Tibial nerve (tissue), 4 donors: ENCODE measurements at places on chromosomes 13 and 19.
A peak's percentile ranks its signal among the peaks of the same experiment; 100 is the strongest.

DNA sequence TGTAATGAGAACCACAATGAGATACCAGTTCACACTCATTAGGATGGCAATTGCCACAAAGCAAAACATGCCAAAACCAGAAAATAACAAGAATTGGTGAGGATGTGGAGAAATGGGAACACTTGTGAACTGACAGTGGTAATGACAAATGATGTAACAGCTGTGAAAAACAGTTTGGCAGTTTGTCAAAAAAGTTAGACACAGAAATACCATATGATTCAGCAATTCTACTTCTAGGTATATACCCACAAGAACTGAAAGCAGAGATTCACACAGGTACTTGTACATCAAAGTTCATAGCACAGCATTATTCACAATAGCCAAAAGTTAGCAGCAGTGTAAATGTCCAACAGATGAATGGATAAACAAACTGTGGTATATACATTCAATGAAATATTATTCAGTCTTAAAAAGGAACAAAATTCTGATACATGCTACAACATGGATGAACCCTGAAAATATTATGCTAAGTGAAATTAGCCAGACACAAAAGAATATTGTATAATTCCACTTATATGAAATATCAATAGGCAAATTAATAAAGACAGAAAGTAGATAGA lies 96.5 kb downstream of the UGGT2 start:
- H3K27me3 ChIP-seq: no peaks in the 10 kb centered on the region
- H3K36me3 ChIP-seq: no peaks in the 10 kb centered on the region
- no peak overlapping the region for H3K27ac ChIP-seq
- no peak overlapping the region for H3K4me3 ChIP-seq

DNA sequence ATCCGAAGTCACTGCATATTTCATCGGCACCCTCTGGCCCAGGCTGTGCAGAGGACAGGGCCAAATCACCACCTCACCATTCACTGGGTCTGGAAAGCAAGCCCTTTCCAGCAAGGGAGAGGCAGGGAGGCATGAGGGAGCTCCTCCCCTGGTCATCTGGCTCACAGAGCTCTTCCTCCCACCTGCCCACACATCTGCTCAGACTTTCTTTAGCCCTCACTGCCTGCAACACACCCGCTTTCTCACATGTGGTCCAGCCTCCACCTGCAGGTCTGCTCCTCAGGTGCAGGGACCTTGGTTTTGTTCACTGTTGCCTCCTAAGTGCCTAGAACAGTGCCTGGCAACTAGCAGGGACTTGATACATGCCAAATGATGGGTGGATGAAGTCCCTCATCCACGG lies 21.0 kb upstream of the SLC35E1 start:
- H3K36me3 ChIP-seq: no peaks in the 10 kb centered on the region
- DNase-seq: no peak
- H3K4me1 ChIP-seq: peaks cover 85% of the 10 kb centered on the region
- no peak overlapping the region for H3K4me3 ChIP-seq
- H3K27me3 ChIP-seq: no peaks in the 10 kb centered on the region
- no peak overlapping the region for H3K27ac ChIP-seq

- DNase-seq: no peak
- no peak overlapping the region for H3K27ac ChIP-seq
- H3K4me1 ChIP-seq: no peaks in the 10 kb centered on the region
- no peaks in the 10 kb centered on the region for H3K36me3 ChIP-seq
- no peaks in the 10 kb centered on the region for H3K27me3 ChIP-seq
Observed at GRCh38 chr13:27465611-27466010, 15.2 kb upstream of the MTIF3 start.

DNA sequence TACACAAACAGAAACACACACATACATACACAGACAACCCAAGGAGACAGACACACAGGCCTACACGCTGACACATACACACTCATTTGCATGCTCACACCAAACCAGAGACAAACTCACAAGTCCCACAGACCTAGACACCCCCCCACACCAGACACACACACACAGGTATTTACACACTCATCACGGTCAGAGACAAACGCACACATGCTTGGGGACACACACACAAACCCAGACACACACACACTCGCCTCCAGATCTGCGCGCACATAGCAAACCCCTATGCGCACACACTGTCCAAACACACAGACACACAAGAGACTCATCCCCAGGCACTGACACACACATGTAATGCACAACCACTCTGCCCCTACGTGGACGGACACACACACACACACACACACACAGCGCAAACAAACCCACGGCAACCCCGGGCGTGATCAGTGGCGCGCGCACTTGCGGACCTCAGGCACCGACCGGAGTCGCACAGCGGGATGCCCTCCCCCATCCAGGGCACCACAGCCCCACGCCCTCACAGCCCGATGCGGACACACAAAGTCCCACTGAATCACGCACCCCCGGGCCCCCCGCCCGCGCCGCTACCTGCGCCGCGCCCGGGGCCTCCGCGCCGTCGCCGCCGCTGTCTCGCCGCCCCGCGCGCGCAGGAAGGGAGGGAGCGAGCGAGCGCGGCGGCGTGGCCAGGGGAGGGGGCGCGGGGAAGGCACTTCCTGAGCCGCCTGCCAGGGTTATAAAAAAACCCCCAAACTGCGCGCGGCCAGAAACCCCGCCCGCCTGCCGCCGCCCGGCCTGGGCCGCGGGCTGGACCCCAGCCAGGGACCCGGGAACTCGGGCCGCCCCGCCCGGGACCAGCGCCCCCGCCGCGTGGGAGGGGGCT lies at the start of gene ADAMTS10:
ADAMTS10 (minus strand) TSS at position 675 of the 895 bp plus-strand sequence. CDS start 5,005 bp downstream, outside the sequence.
- no peaks in the 10 kb centered on the region for H3K27me3 ChIP-seq
- peak within 1 kb of the TSS; percentile 77 for H3K4me3 ChIP-seq
- peak; percentile 46 for DNase-seq
- peak within 1 kb of the TSS; percentile 70 for H3K27ac ChIP-seq

DNA sequence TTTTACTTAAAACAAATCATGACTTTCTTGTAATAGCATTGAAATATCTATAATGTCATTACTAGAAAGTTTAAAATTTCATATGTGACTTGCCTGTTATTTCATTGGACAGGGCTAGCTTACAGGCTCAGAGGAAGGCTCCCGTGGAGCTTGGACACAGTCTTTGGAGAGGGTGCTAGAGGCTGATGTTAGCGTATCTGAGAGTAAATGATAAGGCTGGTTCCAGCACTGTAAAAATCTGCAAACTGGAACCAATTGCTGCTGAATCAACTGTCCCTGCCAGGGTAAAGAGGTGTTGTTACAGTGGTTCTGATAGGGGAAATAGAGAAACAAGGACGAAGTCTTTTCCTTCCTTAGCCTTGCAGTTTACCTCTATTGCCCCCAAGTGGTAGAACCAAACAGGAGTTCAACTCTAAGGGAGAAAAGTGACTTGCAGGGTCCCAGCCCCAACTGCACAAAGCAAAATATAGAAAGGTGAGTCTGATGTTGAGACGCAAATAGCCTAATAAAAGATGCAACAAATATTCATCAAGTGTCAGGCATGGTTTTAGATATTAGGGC lies 901.7 kb downstream of the DIAPH3 start:
- no peaks in the 10 kb centered on the region for H3K27me3 ChIP-seq
- no peak for DNase-seq
- no peaks in the 10 kb centered on the region for H3K4me1 ChIP-seq
- no peak overlapping the region for H3K4me3 ChIP-seq
- H3K27ac ChIP-seq: no peak overlapping the region

DNA sequence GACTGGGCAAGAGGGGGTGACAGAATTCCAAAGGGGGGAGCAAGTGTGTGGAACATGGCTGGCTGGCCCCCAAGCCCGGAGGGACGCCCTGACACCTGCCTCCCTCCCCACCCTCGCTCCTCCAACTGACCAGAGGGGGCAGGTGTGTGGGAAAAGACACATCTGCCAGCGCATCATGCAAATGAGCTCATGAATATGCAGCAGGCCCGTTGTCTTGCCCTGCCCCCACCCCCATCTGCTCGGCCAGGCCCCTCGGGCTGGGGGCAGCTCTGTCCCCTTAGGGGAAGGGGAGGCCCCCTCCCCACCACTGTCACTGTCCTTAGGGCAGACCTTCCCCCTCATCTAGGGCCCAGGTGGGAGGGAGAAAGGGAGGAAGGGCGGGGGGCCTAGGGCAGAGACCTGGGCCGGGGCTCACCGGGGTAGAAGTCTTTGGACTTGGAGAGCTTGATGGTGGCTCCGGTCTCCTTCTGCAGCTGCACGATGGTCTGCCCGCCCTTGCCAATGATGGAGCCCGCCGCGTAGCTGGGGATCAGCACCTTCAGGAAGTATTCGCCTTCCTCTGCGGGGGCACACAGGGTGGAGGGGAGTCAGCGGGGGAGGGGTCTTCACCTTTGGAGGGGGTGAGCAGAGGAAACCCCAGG lies 12.9 kb downstream of the NOVA2 start:
- no peak for DNase-seq
- no peak overlapping the region for H3K4me3 ChIP-seq
- no peaks in the 10 kb centered on the region for H3K27me3 ChIP-seq
- H3K4me1 ChIP-seq: no peaks in the 10 kb centered on the region
- H3K36me3 ChIP-seq: no peaks in the 10 kb centered on the region

DNA sequence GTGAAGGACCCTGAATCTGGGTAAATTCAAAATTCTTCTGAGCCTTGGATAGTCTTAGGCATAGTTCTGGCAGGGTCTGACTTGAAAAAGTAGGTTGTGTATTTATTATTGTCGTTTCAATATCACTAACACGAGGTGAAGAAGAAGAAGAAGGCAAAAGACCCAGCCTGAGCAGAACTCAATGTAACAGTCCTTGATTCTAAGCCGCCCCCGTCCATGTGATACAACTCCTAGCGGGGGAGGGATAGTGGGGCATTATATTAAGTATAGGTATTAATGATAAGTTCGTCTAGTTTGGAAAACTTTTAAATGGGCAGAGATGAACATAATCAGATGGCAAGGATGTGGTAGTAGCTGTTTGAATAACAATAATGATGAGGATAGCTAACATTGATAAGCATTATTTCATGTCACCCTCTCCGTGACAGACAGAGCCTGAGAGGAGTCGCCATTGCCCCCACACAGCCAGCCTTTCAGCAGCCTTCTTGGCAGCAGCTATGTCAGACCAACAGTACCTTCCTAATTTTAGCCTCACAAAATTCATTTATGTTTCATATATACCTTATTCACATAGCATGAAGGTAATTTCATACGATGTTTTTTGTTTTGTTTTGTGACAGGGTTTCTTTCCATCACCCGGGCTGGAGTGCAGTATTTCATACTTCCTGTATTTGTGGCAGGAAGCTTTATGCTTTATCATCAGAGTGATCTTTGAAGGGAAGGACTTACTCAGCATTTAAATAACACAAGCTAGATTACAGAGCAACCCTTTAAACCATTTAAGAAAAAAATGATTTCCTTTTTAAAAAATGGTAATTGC lies 64.4 kb upstream of the NPAS1 start:
- peak overlapping the region; percentile 71 for H3K27ac ChIP-seq
- H3K27me3 ChIP-seq: no peaks in the 10 kb centered on the region
- peak overlapping the region; percentile 9 for H3K4me3 ChIP-seq
- peaks cover 42% of the 10 kb centered on the region for H3K4me1 ChIP-seq
- H3K36me3 ChIP-seq: no peaks in the 10 kb centered on the region

DNA sequence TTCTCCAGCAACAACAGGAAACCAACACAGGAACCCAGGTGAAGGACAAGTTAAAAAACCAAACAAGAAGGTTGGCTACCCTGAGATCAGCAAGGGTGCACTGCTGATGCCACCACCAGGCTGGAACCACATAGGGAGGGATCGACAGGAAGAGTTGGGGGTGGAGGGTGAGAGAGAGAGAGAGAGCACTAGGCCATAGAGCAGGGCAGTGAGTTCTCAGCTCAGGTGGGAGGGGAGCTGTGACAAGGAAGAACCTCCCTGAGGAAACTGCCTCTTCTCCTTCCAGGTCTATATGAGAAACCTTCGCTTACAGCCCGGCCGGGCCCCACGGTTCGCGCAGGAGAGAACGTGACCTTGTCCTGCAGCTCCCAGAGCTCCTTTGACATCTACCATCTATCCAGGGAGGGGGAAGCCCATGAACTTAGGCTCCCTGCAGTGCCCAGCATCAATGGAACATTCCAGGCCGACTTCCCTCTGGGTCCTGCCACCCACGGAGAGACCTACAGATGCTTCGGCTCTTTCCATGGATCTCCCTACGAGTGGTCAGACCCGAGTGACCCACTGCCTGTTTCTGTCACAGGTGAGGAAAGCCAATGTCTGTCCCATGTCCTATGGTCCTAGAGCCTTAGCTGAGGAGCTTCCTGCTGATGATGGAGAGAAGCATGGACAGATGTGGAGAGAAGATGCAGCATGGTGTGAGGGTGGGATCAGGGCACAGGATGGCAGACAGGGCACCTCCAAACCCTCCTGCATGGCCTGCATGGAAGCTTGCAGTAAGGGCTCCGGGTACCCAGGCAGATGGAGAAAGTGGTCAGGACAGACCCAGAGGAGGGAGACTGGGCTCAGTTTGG lies 2.5 kb downstream of the KIR2DL4 start:
- no peak for DNase-seq
- no peaks in the 10 kb centered on the region for H3K36me3 ChIP-seq
- no peaks in the 10 kb centered on the region for H3K27me3 ChIP-seq
- H3K27ac ChIP-seq: no peak overlapping the region

GRCh38 chr13:48909056-48909389 lies 66.7 kb upstream of the FNDC3A start:
- H3K4me3 ChIP-seq: no peak overlapping the region
- H3K27ac ChIP-seq: no peak overlapping the region
- no peak for DNase-seq
- no peaks in the 10 kb centered on the region for H3K27me3 ChIP-seq

- H3K36me3 ChIP-seq: no peaks in the 10 kb centered on the region
- no peaks in the 10 kb centered on the region for H3K27me3 ChIP-seq
- H3K4me1 ChIP-seq: no peaks in the 10 kb centered on the region
- H3K27ac ChIP-seq: no peak overlapping the region
Observed at GRCh38 chr13:107139006-107139405, 571.1 kb upstream of the ARGLU1 start.

DNA sequence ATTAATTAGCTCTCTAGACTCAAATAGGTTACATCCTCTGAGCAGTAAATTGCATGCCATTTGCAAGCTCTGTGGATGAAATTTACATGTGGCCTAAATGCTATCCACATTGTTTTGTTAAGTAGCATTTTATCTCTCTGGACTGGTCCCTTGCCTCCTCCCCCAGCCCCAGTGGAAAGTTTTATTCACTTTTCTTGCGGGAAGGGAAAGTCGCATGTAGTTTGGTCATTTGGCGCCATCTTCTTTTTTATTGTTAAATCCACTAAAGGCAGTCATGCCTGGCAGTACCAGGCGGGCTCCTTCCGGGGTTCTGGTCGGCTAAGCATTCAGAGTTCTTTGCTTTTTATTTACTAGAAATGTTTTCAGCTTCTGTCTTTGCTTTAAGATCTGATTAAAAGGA lies 188.7 kb downstream of the TM9SF2 start:
- no peaks in the 10 kb centered on the region for H3K27me3 ChIP-seq
- DNase-seq: no peak
- no peak overlapping the region for H3K4me3 ChIP-seq
- no peak overlapping the region for H3K27ac ChIP-seq
- no peaks in the 10 kb centered on the region for H3K4me1 ChIP-seq
- H3K36me3 ChIP-seq: no peaks in the 10 kb centered on the region
